CD4-positive, alpha-beta T cell treated with Interleukin-1 beta for 1 hour (primary cell): ENCODE measurements at places on chromosomes 1 and 21.
A peak's percentile ranks its signal among the peaks of the same experiment; 100 is the strongest.

- DNase-seq: no peak
These were observed 5.9 kb downstream of the NIPAL3 start for GRCh38 chr1:24421502-24421901.

GRCh38 chr1:94863297-94863911, 43.2 kb downstream of the SLC44A3 start:
- no peak for DNase-seq

DNA sequence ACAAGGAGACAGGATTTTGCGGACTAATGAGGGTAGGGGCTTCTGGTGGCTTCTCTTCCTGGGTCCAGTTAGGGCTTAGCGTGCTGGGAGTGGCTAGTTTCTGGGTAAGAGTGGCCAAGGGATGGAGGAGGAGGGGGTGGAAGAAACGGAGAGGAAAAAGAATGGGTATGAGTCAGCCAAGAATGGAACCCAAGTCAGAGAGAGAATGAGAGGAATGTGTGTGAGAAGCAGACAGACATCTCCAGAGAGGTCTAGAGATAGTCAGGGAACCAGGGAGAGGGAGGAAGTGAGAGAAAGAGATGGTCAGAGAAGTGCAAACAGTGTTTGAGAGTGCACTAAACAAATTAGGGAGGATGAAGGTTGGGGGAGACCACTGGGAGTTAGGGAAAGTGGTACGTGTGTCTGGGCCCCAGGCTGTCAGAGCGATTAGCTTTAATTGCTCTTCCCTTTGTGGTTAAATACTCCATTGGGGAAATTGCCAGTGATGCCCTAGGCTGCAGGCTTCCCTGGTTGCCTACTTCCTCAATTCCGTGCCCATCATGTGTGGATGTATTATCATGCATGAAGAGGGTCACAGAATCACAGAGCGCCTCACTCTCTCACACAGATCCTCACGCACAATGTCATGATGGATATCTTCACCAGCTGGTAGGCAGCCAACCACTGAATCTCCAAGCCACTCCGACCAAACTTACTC, 1.4 kb downstream of the PEA15 start:
- no peak for DNase-seq

GRCh38 chr1:172497230-172497629, 35.7 kb upstream of the SUCO start:
- no peak for DNase-seq

DNA sequence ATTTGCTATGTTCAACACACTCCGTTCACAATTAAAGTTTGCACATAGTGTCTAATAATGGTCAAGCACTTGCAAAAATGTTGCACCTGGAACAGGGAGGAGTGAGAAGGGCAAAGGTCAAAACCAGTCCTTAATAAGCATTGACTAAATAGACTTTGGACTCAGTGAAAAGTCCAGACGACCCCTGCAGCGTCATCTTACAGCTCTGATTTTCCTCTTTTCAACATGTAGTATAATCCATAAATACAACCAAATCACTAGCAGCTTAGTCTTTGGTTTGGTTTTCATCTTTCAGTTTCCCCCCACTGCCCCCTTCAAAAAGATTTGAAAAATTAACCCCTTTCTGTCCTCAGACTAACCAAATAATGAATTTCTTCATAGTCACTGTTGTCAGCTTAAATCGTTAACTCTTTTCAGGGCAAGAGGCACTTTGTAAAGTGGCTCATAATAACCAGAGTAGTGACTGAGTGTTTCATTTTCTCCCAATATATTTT, 290.3 kb downstream of the PTPRC start:
- no peak for DNase-seq

DNA sequence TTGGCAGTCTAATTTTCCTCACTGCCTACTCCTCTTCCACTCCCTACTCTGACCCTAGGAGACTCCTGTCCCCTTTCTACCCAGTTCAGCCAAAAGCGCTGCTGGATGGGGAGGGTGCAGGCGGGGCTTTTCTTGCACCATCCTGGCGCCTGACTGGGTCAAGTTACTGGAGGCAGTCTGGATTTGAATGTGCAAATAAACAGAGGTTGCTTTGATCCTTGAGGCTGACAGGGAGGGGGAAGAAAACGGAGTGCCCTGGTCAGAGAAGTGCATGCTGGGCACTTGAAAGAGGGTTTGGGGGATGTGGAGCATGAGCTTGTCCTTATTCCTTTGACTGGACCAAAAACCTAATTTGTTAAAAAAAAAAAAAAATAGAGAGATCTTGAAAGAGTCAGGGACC, 76.8 kb upstream of the SOX13 start:
- no peak for DNase-seq

GRCh38 chr1:226381226-226381998, 26.5 kb downstream of the PARP1 start:
- DNase-seq: no peak

DNA sequence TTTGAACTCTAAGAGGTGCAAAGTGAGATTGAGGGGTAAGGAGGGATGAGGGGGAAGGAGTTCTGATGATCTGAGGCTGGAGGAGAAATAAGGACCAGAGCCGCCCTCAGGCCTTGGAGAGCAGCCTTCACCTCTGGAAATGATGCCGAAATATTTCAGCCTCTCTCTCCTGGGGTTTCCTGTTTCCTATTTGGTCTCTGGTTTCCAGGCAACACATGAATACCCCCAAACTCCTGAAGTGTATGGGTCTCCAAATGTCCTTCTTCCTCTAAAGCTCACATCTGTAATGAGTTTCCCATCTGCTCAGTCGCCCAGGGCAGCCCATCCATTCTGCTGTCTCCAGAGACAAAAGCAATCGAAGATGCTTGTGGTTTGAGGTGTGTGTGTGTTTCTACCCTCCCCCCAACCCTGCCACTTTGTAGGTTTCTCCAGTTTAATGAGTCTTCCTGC, 52.0 kb upstream of the FAM20B start:
- DNase-seq: no peak

GRCh38 chr1:75632350-75632949, 21.5 kb upstream of the SLC44A5 start:
- DNase-seq: no peak

DNA sequence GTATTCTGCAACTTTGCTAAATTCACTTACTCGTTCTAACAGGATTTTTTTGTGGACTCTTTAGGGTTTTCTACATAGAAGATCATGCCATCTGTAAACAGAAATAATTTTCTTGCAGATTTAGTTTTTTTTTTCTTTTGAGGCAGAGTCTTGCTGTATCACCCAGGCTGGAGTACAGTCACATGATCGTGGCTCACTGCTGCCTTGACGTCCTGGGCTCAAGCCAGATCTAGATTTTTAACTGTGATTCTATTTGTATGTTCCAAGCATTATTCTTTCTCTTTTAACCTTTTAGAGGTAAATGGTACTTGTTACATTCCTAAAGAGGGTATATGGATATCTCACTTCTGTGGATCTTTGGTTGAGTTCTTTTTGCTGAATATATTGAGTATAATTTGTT, 18.6 kb downstream of the FABP3 start:
- DNase-seq: no peak

DNA sequence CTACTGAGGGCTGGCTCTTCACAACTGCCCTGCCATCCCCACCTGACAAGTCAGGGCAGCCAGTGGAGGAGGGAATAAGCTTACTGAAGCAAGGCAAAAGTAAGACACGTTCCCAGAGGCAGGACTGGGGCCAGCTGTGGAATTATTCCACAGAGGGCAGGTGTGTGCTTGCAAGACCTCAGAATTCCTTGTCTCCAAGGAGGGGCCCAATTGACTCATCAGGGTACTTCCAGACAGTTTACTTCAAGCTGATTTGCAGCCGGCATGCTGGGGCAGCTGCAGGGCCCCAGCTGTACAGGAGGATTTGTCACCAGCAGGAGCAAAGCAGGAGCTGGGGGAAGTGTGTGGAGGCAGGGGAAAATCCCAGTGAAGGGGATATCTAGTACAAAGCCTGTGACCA, 167.5 kb upstream of the CAMK1G start:
- DNase-seq: no peak

GRCh38 chr1:3482378-3482849, 27.9 kb downstream of the ARHGEF16 start:
- DNase-seq: no peak

DNA sequence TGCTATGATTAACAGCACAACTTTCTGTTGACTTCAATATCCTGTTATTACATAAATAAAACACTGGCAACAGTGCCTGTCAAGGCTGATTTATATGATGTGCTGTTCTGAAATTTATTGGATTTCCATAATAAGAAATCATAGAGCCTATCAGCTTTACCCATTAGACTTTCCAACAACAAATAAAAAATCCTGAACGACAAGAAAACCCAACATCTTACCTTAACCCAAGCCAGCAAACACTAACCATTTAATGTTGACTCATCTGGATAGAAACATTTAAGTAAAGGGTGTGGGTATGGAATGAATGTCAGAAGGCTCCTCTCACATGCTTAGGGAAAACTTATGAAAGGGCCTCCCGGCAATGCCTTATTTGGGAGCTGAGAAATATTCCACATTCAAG, 165.1 kb downstream of the SLC45A1 start:
- no peak for DNase-seq

GRCh38 chr1:48236716-48237470, 14.4 kb downstream of the SLC5A9 start:
- DNase-seq: no peak

DNA sequence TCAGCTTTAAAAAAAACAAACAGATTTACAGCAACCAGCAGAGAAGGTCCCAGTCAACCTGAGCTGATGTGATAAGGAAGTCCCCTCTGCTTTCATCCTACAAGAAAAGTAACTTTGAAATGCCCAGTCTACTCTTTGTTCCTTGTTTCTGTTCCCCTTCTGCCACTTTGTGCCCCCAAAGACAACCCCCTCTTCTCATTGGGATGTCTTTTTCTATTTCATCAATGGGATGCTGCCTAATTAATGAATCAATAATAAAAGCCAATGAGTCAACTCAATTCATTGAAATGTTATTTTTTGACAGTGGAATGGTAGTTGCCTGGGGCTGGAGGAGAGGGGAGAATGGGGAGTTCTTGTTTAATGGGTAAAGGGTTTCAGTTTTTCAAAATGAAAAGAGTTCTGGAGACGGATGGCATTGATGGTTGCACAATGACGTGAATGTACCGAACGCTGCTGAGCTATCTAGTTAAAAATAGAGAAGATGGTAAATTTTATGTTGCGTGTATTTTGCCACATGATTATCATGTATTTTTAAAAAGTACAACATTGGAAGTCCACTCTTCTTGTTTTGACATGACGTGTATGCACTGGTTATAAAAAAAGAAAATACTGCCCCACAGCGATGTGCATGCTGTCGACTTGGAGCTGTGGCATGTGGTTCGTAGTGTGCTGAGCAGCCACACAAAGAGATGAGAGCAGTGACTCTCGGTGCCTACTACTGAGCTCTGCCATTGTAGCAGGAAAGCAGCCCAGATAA, 22.4 kb upstream of the PADI2 start:
- DNase-seq: peak; percentile 24

DNA sequence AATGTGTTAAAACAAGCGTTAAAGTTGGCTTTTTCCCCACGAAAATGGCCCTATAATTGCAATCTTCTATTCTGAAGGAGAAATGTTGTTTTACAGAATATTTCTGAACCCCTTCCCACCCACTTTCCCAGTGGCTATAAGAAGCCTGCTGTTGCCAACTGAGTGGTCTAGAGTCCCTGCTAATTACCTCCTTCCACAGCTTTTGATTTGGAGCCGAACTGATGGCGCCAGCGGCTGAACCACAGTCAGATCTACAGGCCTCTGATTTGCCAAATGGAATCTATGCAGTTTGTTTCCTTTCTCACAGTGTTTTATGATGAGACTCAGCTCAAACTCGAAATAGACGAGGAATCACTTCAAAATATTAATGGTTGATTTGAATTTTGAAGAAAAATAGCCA, 76.0 kb upstream of the C1orf105 start:
- DNase-seq: no peak

DNA sequence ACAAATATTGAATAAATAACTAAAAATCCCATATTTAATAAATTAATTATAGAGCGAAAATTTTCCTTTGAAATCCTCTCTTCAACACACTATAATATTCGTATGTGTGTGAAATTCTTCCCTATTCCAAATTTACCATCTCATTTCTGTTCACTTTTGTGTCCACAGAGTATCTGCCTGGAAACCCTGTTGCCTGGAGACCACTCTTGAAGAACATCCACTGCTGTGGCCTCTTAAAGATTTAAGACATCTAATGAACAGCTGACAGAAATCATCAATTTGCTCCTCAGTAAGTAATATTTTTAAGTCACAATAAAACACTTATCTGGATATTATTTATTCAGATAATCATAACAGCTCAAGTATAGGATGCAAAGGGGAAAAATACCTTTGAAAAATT, 69.7 kb downstream of the CYYR1 start:
- no peak for DNase-seq

- no peak for DNase-seq
These were observed 242.2 kb upstream of the DMRTA2 start for GRCh38 chr1:50665413-50665812.

GRCh38 chr1:86826856-86827255, 87.1 kb downstream of the SELENOF start:
- DNase-seq: no peak

DNA sequence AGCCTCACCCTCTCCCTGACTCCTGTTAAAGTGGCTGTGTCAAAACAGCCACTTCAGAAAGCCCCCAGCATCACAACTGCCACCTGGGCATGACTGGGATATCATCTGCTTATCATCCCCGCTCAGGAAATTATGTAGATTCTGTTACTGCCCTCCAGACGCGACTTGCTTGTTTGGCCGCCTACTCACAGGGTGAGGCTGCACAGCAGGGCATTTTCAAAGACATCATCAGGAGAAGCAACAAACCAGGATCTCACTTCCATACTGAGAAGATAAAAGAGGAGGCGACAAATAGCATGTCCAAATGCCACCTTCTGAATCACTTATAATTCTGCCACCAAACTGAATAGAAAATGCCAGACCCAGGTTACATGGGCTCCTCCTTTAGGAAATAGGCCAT, 94.8 kb downstream of the MIS18A start:
- DNase-seq: no peak

- DNase-seq: no peak
These were observed 121.7 kb upstream of the FOXD3 start for GRCh38 chr1:63200676-63201075.

- no peak for DNase-seq
These were observed 27.8 kb upstream of the FMO4 start for GRCh38 chr1:171286032-171286705.

DNA sequence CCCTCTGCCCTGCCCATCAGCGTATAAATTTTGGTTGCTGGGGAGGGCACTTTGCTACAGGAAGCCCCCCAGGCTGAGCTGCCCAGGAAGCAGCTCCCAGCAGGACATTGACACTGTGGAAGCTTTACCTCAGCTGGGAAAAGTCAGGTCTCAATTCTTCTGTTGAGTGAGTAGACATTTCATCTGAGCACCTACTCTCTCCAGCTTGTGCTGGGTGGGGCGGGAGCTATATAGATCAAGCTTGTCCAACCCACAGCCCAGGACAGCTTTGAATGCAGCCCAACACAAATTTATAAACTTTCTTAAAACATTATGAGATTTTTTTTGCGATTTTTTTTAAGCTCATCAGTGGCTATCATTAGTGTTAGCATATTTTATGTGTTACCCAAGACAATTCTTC, 9.4 kb downstream of the NIPAL3 start:
- no peak for DNase-seq

- no peak for DNase-seq
These were observed 788 bp downstream of the ISG15 start for GRCh38 chr1:1013922-1014648.
